ENCODE measurements at places on chromosomes 13 and 19. TPM values are rescaled to one million over a fixed set of nuclear protein-coding genes. Genes with fewer than 3 reads are reported as not detected.

The CEBPA gene
- total RNA-seq = 0.23 TPM

The MCF2L gene
- 2.8 TPM for total RNA-seq

The TYROBP gene
- total RNA-seq = 0.96 TPM

The SELENOV gene
- total RNA-seq = not detected

The ALKBH7 gene
- total RNA-seq = 45.8 TPM

The KIR3DL1 gene
- 0.28 TPM for total RNA-seq

The ICAM4 gene
- 0.89 TPM for total RNA-seq

The GARIN5B gene
- not detected for total RNA-seq

The ZSCAN5C gene
- total RNA-seq = not detected

Data from activated CD8-positive, alpha-beta memory T cell treated with anti-CD3 and anti-CD28 coated beads, Interleukin-2, amount 10 ng/mL, durations not matched to agents 7 days and 5 days (primary cell).